ENCODE measurements at places on chromosomes 5 and 9.

GRCh38 chr5:136615251-136616119 is 250.1 kb upstream of the TRPC7 start:
- no peak for DNase-seq

GRCh38 chr5:91178461-91178860 is 204.7 kb downstream of the ARRDC3 start:
- no peak for DNase-seq

- no peak for DNase-seq
These were observed 208.0 kb upstream of the KCNN2 start for GRCh38 chr5:114153833-114154232.

- no peak for DNase-seq
These were observed 60.0 kb upstream of the FER start for GRCh38 chr5:108687595-108688200.

DNA sequence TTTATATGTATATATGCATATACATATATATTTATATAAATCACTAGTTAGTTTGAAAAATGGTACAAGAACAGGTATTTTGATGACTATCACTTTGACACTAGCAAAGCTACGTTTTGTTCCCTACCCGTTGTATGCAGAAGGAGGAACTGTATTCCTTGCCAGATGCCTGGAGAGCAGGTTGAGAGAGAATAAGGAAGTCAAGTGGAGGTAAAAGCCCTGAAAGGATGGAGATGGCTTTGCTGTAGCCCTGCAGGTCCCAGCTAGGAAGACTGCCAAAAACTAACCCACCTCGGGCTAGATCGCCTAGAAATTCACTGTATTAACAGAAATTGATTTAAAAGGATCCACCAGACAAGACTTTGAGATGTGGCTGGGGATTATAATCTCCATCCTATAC is 229.3 kb downstream of the RFX3 start:
- no peak for DNase-seq

All from left renal cortex interstitium (tissue), 4 donors.